Activated T-helper 9 cell treated with anti-CD3 and anti-CD28 coated beads, Interleukin-2, amount 50 U/mL, for 16 hours (primary cell): ENCODE measurements at places on chromosomes 13 and 19.

DNA sequence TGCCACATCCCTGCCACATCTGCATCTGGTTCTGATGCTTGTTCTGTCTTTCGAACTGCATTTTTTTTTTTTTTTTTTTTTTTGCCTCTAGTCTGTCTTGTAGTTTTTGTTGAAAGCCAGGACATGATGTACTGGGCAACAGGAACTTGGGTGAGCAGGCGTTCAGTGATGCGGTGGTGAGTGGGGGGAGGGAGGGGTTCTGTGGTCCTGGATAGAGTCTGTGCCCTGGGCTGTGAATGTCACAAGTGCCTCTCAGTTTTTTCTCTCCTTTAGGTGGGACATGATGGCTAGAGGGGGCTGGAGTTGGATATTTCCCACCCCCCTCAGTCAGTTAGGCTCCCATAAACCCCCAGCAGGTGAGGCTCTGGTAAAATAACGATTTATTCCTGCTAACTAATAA, 3.5 kb downstream of the CEACAM4 start:
- DNase-seq = no peak

DNA sequence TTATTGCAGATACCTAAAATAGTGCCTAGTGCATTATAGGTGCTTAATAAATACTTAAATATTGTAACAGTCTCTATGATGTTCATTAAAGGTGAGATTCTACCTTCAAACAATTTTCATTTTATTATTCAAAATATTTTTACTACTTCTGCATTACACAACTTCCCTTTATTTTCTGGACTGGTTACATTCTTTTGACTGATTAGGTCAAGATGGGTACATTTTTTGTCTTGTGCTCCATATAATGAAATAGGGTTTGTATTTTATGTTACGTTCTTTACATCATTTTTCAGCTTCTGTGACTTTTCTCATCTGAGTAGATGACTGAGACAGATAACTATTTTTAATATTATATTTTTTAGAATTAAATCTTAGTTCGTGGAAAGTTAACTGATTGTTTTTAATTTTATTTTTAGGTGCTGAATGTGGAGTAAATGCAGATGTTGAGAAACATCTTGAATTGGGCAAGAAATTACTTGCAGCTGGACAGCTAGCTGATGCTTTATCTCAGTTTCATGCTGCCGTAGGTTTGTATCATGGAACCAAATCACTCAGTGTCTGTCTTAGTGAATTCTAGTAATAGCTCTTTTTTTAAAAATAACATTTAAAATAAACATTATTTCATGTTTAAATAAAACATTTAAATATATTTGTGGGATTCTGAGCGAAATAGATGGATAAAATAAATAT, 32.0 kb downstream of the DNAJC3 start:
- DNase-seq = no peak

- no peak for DNase-seq
Observed at GRCh38 chr13:44347949-44348348, 25.7 kb upstream of the SERP2 start.

- DNase-seq = no peak
Observed at GRCh38 chr19:5037936-5038335, 69.0 kb downstream of the KDM4B start.

- no peak for DNase-seq
Observed at GRCh38 chr19:43420954-43421353, 6.3 kb downstream of the TEX101 start.

- DNase-seq = no peak
Observed at GRCh38 chr19:17761148-17761547, 9.9 kb downstream of the FCHO1 start.

DNA sequence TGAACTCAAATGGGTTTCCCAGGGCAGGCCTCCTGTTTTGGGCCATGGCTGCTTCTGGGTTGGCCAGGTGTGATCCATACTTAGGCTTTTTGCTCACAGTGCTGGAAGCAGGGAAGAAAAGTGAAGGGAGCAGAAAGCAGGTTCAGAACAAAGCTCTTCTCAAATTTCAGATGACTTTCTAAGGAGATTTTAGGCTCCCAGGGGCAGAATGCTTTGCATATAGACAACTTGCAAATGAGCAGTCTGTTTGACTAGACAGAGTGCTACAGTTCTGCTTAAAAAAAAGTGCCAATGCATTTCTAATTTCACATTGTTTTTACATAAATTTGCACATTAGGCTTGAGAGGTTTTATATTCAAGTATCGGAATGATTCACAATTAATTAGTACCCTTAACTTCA, 2.6 kb upstream of the SLC10A2 start:
- DNase-seq = no peak

DNA sequence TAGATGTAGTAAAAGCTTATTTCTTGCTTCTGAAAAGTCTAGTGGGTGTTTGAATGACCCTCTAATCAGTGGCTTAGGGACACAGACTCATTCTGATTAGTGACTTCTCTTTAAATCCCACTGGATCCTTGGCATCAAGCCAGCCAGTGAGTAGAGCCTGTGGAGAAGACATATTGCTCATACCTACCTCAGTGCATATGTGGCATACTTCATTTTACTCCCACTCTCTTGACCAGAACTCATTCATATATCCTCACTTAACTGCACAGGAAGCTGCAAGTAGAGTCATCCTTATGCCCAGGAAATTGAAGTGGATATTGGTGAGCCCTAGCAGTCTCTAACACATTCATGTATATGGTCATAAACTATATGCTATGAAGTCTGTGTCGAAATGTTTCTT, 148.3 kb downstream of the PDS5B start:
- DNase-seq = no peak

GRCh38 chr19:14080887-14081796, 4.4 kb downstream of the C19orf67 start:
- peak; percentile 98 for DNase-seq

GRCh38 chr13:112716841-112717520, 27.1 kb downstream of the ATP11A start:
- DNase-seq = no peak

DNA sequence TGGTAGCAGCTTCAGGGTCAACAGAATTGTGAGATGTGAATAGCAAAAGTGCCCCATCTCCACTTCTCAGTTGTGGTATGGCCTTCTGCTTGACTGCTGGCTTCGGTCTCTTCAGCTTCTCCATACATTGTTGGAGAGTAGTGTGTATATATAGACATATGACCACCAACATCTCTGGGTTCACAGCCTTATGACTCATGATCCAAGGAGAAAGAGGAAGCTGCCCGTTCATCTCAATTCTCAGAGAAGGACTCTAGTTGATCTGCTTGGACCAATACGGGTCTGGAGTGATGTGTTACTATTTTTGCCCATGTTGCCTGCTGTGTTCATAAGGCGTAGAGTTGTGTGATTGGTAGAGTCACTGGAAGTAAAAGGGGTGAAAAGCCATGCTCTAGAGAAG, 3.6 kb upstream of the COMMD6 start:
- DNase-seq = no peak

- DNase-seq = no peak
Observed at GRCh38 chr13:94917824-94918223, 205.5 kb upstream of the SOX21 start.

GRCh38 chr19:17245535-17245984, at the start of gene NR2F6:
Gene NR2F6 (minus strand): TSS chr19:17245919. CDS start chr19:17245220, 699 bp downstream.
- no peak for DNase-seq

- DNase-seq = no peak
Observed at GRCh38 chr19:32450217-32450616, 44.6 kb downstream of the DPY19L3 start.

DNA sequence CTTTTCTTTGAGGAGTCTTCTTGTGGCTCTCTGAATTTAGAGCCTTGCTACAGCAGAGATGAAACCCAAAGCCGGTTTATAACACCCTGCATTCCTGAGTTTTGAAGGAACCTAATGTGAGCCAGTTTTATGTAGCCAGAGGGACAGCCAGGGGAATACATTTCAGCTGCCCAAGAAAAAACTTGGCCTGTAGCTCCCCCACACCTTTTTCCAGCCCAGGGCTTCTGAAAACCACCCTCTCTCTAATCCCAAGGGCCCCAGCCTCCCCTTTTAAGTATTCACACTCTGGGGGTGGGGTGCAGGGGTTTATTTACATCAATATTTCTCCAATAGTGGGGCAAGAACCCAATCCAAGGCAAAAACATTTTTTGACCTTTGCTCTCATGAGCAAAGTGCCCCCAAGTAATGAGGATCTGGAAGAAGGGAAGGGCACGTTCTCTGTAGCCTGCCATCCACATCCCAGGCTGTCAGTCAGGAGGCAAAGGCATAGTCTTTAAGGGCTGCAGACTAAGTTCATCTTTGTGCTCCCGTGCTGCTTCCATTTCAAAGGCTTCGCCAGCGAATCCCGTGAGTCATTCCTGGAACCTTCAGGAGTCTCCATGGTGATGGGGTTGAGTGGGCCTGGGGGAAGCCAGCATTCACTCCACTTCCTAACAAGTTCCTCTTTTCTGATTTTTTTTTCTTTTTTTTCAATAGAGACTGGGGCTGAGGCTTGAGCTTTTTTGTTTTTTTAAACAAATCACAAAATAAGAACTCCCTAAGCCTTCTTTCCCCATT, 33.2 kb upstream of the MEDAG start:
- DNase-seq = no peak

DNA sequence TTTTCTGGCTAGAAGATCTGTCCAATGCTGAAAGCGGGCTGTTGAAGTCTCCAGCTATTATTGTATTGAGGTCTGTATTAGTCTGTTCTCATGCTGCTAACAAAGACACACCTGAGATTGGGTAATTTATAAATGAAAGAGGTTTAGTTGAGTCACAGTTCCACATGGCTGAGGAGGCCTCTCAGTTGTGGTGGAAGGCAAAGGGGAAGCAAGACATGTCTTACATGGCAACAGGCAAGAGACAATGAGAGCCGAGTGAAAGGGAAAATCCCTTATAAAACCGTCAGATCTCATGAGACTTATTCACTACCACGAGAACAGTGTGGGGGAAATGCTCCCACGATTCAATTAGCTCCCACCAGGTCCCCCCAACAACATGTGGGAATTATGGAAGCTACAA, 980.4 kb downstream of the SLITRK5 start:
- DNase-seq = peak; percentile 0

- DNase-seq = no peak
Observed at GRCh38 chr13:31697290-31697689, 42.0 kb upstream of the RXFP2 start.

GRCh38 chr19:54952591-54953344, 5.4 kb upstream of the NLRP7 start:
- no peak for DNase-seq

- no peak for DNase-seq
Observed at GRCh38 chr19:15263361-15263985, 31.2 kb upstream of the EPHX3 start.

GRCh38 chr13:75628801-75629200, 7.3 kb upstream of the LMO7 start:
- no peak for DNase-seq

- DNase-seq = peak; percentile 25
Observed at GRCh38 chr13:74132776-74133656, 1.2 kb downstream of the KLF12 start.

DNA sequence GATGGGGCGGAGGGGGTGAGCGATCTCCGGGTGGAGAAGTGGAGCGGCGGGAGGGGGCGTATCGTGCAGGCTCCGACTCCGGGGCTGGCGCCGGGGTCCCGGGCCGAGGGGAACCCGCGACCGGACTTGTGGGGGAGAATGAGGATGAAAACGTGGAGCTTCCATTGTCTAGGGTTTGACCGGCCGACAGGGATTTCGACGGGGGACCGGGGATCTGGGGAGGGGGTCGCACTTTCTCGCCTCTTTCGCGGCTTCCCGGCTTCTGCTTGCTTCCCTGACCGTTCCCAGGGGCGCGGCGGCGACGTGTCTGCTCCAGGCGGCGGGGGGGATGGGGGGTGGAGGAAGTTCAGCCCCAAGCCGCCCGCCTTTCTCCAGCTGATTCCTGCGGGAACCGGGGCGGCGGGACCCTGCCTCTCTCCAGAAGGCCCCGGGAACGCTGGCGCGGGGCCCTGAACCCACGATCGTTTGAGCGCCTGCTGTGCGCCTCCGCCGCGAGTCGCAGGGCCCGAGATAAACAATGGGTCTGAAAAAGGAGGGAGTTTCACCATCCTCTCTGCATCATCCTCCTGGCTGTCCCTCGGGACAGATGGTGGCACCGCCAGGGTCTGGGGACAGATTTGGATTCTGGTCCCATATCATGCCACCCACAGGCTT, 790 bp downstream of the TPM4 start:
- no peak for DNase-seq

- no peak for DNase-seq
Observed at GRCh38 chr19:42095814-42096230, 19.9 kb downstream of the ZNF574 start.

GRCh38 chr13:24693862-24694471, 13.8 kb downstream of the ATP12A start:
- no peak for DNase-seq

DNA sequence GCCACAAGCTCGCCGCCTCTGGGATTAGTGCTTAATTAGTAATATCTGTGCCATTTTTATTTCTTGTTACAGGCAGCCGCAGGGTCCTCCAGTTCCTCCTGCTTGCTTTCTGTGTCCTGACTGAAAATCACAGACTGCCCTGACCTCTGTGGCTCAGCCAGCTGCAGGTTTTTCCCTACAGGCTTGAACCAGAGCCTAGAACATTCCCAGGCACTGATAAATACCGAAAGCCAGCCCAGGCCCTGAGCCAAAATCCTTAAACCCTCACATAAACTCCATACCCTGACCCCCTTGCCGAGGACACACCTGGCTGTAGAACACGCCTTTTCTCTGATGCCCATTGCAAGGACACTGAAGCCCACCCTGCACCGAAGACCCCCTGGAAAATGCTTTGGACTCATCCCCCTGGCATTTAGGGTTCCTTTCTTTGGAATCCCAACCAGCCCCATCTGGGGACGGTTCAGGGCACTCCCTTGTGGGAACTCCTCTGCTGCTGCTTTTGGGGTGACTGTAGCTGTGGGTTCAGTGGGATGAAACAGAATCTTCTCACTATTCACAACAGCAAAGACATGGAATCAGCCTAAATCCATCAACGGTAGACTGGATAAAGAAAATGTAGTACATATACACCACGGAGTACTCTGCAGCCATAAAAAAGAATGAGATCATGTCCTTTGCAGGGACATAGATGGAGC, 15.5 kb downstream of the DPP9 start:
- DNase-seq = no peak

DNA sequence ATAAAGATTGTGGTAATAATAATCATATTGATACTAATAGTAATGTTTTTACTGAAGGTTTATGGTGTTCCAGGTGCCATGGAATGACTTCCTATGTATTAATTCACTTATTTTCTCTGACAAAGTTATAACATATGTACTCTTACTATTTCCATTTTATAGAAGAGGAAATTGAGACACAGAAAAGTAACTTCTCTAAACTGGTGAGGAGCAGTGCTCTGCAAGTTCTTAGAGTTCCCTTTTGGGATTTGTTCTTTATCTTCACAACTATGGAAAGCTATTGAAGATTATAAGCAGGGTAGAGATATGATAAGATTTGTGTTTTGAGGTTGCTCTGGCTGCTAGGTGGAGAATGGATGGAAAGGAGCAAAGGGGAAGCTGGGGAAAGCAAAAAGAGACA, 83.9 kb upstream of the OLFM4 start:
- DNase-seq = no peak
